ENCODE measurements at places on chromosomes 4 and X.

GRCh38 chr4:78613522-78614321, 62.2 kb downstream of the ANXA3 start:
- no peak for DNase-seq

DNA sequence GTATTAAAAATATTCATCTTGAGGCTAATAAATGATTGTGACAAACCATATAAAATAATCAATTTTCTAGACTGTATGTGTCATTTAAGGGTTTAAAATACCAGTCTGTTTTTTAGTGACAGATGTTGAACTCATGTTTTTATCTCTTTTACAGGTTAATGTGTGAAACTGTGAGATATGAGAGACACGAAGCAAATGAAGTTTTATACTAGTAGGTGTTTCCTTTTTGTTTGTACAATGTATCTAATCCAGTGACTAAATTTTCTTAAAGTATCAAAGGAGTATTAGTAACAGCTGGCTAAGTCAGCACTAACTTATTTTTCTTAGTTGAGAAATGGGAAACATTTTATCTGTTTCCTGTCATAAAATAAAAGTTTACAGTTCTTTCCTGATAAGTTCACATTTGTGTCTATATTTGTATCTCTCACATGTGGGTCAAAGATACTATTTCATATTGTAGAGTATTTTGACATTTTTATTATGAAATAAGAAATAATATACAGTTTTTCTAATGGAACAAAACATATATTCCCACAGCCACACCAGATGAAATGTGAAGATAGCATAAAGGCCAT, 90.3 kb downstream of the RAPGEF2 start:
- DNase-seq, result no peak

DNA sequence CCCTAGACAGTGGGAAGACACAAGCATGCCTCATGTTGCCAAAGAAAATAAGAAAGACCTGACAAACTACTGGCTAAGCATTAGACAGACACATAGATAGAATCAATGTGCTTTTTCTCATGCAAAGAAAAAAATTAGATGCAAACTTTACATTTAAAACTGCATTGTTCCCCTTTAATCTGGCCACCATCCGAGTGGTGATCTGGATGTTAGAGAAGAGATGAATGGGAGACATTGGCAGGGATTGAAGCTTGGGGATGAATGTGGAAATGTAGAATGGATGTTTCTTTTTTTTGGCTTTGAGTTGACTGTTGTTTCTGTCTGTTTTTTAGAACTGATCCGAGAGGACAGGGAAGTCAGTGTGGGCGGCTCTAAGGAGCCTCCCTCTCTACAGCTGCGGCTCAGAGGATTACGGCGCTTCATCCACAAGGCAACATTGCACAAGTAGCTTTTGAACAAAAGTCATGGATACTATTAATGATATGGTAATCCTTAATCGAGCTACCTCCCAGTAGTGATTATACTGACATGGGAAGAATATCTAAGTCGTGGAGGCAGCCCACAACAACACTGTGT, 53.0 kb downstream of the HELT start:
- no peak for DNase-seq

DNA sequence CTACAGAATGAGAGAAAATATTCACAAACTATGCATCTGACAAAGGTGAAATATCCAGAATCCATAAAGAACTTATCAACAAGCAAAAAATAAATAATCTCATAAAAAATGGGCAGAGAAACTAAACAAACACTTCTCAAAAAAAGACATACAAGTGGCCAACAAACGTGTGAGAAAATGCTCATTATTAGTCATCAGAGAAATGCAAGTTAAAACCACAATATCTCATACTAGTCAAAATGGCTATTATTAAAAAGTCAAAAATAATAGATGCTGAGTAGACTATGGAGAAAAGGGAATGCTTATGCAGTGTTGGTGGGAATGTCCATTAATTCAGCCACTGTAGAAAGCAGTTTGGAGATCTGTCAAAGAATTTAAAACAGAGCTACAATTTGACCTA, 533.3 kb downstream of the TMA16 start:
- no peak for DNase-seq

- DNase-seq, result no peak
These were observed 317.4 kb downstream of the IQCM start for GRCh38 chr4:149498246-149498645.
